ENCODE measurements at places on chromosomes 1 and 21.

DNA sequence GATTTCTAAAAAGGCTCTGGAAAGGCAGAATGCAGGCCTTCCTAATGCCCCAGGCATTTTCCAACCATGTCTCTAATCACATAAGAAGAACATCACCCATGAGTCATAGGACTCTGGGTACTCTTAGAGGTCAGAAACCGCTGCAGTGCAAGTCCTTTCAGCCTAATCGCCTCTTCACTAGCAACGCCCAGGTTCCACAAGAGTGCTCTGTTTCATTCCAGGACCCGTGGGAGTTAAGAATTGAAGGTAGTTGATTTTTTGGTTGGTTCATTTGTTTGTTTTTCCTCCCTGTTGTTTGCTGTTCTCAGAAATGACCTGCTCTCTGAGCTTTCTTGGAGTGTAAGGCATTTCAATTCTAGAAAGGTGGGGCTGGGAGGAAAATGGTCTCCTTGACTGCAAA lies 123.2 kb downstream of the NR5A2 start:
- no peak for DNase-seq

GRCh38 chr1:159140474-159140873 lies 30.9 kb upstream of the CADM3 start:
- DNase-seq, result no peak

DNA sequence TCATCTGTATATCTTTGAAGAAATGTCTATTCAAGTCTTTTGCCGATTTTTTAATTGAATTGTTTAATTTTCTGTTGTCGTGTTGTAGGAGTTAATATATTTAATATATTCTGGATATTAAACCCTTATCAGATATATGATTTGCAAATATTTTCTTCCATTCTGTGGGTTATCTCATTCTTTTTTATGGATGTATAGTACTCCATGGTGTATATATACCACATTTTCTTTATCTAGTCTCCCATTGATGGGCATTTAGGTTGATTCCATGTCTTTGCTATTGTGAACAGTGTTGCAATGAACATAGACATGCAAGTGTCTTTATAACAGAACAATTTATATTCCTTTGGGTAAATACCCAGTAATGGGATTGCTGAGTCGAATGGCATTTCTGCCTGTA lies 100.3 kb upstream of the DMRTA2 start:
- DNase-seq, result no peak

DNA sequence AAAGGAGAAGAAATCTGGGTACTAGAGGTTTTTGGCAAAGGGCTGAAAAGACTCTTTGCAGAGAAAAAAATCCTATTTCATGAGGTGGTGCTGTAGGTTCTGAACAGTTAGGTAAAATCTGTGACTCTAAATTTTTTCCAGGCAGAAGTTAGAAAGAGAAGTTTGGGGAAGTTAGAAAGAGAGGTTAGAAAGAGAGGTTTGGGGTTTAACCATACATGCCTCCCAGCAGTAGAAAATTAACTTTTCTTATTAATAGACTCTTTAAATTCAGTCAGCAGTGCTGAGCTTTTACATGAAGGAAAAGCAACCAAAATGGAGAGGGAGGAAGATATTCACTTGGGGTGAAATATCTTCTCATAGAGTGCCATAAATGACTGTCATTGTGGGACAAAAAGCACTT lies 12.2 kb downstream of the AMY1C start:
- DNase-seq, result no peak

DNA sequence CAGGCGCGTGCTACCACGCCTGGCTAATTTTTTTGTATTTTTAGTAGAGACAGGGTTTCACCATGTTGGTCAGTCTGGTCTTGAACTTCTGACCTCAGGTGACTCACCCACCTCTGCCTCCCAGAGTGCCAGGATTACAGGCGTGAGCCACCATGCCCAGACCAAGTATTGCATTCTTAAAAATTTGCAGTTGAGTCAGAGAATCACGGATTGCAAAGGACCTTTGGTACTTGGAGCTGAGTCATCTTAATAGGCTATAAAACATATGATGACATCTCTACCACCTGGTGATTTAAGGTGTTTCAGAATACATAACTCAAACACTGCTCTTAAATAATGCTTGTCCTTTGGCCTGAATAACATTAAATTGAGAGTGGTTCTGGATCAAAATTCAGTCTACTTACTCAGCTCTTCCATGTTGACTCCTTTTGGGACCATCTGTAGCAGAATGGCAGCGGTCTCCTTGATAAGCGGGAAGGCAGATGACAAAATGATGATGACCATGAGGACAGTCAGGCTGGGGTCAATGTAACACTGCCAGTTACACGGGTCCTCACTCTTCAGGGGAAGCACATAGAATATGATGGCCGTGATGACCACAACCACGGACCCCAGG lies 10.4 kb downstream of the SLC30A10 start:
- no peak for DNase-seq

DNA sequence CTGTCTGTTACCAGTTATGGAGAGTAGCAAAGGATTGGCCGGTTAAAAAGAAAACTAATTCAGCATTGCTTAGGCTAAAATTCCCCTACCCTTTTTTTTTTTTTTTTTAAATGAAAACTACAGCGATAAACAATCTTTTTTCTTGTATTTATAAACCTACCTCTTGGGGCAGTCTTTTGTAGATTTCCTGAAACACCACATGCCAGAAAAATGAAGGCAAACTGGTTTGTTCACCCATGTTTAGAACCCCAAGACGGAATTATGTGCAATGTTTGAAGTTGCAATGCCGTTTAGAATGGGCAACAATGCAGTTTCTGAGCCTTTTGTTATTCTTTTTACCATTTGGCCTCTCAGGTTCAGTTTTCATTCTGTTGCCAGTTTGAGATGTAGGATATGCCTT lies 59.1 kb downstream of the PRDM2 start:
- no peak for DNase-seq

DNA sequence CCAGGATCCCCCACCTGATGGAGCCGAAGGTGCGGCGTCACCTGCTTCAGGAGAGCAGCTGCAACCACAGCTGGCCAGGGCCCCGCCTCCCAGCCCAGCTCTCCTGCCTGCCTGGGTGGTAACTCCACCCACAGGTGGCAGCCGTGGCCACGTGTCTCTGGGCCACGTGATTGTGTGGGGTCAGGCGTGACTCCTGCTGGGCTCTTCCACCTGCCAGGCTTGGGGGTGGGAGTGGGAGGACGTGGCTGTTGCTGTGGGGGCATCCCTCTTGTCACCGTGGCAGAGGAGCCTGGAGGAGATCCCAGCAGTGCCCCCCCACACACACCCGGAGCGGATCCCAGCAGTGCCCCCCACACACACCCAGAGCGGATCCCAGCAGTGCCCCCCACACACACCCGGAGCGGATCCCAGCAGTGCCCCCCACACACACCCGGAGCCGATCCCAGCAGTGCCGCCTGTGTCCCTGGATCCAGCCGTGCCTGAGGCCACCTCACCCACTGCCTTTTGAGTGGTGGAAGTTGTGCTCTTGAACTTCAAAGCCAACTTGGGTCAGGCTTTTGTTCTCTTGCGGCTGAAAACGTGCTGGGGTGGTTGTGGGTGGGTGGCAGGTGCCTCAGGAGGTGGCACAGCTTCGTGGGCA lies 32.2 kb downstream of the POFUT2 start:
- DNase-seq, result no peak

DNA sequence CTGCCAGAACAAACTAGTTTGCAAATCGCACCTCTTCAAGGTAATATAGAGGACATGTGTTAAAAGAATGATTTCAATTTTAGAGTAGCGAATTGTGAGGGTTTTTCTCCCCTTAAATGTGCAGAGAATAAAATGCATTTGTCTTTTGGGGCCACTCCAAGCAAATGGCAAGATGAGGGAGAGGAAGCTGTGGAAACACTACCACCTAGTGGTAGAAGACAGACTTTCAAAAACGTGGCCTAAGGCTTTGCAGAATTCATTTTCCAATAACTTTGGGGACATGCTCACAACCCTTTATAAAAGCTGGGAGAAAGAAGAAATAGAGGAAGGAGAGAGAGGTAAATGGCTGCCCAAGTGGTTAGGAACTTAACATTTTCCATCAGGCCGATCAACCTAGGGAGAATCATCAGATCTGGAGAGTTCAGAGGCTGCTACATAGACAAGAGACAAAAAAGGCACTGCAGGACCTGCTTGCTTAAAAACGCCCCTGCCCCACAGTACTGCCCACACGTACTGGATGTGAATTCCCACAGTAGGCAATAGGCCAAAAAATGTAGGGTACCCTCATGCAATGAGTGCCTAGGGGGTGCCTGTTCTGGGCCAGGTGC lies 15.7 kb upstream of the RCAN1 start:
- DNase-seq, result no peak

DNA sequence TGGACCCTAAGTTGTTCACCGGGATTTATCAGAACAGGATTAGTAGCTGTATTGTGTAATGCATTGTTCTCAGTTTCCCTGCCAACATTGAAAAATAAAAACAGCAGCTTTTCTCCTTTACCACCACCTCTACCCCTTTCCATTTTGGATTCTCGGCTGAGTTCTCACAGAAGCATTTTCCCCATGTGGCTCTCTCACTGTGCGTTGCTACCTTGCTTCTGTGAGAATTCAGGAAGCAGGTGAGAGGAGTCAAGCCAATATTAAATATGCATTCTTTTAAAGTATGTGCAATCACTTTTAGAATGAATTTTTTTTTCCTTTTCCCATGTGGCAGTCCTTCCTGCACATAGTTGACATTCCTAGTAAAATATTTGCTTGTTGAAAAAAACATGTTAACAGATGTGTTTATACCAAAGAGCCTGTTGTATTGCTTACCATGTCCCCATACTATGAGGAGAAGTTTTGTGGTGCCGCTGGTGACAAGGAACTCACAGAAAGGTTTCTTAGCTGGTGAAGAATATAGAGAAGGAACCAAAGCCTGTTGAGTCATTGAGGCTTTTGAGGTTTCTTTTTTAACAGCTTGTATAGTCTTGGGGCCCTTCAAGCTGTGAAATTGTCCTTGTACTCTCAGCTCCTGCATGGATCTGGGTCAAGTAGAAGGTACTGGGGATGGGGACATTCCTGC lies 3.9 kb upstream of the OLFML3 start:
- DNase-seq, result no peak

- no peak for DNase-seq
Measured at GRCh38 chr1:77632216-77632615, 50.2 kb downstream of the ZZZ3 start.

DNA sequence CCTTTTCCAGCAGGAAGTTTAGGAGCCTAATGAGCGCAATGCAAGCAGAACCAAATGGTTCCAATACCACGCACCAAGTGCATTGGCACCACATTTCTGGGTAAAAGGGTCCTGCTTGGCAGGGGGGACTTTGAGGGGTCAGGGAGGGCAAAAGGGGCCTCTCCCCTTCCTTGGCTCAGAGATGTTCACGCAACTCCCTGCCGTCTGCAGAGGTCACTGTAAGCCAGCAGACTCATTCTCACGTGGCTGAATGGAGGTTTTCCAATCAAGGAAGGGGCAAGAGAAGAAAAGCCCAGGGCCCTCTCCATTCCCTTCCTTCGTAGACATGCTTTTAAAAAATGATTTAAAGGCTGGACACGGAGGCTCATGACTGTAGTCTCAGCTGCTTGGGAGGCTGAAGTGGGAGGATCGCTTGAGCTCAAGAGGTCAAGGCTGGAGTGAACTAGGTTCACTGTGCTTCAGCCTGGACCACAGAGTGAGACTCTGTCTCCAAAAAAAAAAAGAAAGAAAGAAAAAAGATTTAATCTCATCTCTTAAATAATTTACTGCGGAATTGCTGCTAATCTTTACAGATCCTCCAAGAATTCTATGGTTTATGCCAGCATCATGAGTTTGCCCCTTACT lies 80.3 kb downstream of the RUNX3 start:
- no peak for DNase-seq

DNA sequence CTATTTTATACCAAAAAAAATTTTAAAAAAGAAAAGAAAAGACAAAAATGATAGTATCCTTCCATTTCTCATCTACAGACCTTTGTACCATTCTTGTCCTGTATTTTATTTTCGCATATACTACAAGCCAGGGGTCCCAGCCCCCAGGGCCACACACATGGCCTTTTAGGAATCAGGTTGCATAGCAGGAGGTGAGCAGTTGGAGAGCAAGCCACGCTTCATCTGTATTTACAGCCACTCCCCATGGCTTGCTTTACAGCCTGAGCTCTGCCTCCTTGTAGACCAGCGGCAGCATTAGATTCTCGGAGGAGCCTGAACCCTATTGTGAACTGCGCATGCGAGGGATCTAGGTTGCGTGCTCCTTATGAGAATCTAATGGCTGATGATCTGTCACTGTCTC lies 39.8 kb downstream of the RASSF5 start:
- DNase-seq, result no peak

DNA sequence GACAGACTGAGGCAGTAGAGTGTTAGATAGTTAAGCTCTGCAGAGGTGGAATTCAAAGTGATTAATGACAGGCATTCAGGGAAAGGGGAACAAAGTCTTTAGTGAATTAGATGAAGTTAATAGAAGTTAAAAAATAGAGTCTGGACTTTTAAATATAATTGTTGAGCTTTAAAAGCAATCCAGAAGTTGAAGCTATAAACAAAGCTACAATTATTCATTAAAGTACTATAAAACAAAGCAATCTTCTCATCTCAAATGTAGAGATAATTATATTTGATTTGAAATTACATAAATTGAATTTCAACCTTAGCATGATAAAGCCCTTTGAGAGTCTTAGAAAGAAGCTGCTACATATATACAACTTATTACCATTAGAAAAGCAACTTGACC lies 710.6 kb downstream of the MRPL39 start:
- no peak for DNase-seq

GRCh38 chr21:36113647-36114428 lies 21.0 kb upstream of the CBR3 start:
- DNase-seq, result no peak

- DNase-seq, result no peak
Measured at GRCh38 chr1:86516335-86516734, 30.5 kb upstream of the CLCA4 start.

DNA sequence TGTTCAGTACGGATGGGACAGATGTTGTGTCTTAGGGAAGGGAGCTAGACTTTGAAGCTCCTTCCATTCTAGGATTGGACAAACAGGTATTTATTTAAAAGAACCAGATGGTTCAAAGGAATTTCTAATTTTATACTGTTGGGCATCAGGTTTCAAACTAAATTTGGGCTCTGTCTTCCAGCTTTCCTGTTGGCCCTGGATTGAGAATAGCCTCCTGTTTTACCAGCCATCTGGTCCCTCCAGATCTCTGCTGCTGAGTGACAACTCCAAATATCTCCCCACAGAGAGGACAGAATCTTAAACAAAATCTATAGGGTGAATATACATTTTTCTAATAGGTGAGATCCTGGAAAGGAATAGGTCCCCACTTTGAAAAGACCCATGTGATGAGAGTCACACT lies 52.5 kb upstream of the CNIH3 start:
- no peak for DNase-seq

Measured in stimulated activated CD8-positive, alpha-beta memory T cell treated with anti-CD3 and anti-CD28 coated beads, Interleukin-4, amount 100 ng/mL, for 1 hour (primary cell).